ENCODE measurements at places on chromosomes 7 and 10.

DNA sequence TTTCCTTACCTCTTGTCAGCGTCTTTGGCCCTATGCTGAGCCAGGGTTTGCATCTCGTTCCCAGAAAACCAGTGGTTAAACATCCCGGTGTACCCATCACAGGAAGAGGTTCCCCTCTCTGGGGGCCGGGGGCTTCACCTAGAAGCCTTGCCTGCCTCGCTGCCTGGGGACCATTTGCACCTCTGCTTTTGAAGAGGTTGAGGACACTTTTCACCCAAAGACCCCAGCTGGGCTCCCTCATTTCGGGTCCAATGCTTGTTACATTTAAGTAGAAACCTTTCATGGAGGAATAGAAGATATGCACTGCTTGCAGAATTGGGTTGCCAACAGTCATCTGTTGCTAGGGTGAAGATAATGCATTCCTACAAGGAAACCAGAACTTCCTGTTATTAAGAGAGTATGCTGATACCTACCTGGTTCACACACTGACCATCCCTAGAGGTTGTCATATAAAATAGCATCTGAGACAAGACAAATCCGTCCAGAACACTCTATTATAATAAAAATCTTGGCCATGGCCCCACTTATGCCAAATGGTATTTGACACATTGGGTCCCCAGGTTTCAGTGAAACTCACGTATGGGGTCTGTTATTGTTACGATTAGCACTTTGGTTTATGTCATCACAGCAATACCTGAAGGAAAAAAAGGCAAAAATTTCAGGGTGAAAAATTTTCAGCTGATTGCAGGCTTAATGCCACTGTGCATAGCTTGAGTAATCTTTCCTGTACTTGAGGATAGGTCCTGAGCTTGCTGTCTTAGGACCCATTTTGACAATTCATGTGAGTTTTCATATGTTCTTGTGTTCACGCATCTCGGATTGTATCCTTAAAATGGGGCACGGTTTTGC lies 917 bp downstream of the ZNF365 start:
- no peak for DNase-seq

DNA sequence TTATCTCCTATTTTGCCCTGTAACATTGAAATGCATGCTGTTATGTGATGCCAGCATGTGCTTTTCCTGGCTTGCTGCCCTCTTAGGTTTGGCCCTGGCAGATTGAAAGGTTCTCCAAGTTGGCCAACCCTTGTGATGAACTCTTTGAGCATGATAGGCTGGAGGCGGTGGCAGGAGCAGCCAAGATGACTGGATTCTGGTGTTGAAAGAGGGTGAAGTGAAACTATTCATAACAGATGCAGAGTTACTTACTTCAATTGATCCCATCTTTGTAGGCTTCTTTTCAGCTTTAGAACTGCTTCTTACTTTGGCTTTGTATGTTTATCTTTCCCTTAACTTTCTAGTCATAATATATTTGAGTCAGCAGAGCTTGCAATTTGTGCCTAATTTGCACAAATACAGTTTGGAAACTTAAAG lies 57.6 kb downstream of the BICC1 start:
- DNase-seq, result no peak

DNA sequence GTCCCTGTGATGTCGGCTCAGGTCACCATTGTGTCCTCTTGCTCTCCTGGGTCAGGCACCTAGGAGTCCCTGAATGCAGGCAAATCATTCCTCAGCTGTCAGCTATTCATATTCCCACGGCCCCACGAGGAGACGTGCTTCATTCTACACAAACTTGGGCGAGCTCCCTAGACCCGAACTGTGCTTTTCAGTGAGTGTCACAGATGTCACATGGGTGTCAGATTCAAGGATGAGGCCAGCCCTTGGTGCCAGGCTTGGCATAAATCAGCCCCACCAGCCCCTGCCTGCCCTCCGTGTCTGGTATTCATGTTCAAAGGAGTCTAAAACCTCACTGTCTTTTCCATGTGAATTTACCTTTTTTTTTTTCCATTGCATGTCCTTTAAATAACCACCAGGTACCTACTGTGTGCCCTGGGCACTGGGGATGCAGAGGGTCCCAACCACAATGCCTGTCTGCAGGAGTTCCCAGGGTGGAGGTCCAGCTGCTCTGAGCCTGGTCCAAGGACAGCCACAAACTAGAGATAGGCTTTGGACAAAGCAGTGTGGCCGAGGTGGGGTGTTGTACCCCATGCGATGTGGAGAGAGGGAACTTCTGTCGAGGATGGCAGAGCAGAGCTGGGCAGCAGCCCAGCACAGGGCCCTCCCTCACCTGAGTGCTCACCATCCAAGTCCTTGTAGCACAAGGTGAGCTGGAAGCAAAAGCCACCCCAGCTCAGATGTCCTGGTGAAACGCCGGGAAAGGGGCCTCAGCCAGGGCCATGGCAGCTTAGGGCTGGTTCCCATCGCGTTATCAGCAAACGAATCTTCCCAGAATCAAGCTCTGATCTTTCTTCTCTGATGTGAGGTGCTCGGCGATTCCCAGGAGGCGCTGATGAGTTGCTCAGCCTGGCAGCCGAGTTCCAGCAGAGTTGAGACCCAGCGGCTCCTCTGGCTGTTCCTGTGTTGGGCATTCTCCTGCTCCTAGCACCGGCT lies 611.9 kb downstream of the PTPRN2 start:
- no peak for DNase-seq

GRCh38 chr10:478471-479245 lies 210.8 kb downstream of the DIP2C start:
- no peak for DNase-seq

GRCh38 chr10:118626953-118627352 lies 31.5 kb upstream of the PRLHR start:
- DNase-seq, result peak; percentile 2

DNA sequence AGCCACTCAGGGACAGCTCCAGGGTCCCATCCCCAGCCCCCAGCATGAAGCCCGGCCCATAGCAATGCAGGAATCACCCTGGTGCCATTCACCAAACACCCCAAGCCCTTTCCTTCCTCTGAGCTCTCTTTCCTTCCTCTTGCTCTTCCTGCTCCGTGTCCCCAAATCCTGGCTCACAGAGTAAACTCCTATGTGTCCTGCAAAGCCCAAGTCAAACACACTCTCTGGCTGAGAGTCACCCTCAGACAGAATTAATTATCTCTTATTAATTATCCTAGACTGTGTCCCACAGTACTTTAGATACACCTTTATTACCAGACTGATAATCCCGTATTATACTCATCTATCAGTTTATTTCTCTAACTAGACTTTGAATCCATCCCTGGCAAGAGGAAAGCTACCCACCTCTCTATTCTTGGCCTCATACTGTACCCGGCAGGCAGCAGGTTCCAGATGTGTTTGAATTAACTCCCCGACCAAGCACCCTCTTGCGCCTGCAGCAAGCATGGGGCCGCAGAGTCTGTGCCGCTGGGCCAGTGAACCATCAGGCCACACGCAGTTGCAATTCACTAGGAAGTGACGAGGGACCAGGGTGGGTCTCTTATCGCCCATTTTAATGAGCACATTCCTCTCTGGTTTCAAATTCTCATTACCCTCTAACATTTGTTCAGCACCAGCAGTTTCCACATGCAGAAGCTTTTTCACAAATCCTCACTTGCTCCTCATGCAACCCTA lies 86.7 kb downstream of the PRKAG2 start:
- no peak for DNase-seq

DNA sequence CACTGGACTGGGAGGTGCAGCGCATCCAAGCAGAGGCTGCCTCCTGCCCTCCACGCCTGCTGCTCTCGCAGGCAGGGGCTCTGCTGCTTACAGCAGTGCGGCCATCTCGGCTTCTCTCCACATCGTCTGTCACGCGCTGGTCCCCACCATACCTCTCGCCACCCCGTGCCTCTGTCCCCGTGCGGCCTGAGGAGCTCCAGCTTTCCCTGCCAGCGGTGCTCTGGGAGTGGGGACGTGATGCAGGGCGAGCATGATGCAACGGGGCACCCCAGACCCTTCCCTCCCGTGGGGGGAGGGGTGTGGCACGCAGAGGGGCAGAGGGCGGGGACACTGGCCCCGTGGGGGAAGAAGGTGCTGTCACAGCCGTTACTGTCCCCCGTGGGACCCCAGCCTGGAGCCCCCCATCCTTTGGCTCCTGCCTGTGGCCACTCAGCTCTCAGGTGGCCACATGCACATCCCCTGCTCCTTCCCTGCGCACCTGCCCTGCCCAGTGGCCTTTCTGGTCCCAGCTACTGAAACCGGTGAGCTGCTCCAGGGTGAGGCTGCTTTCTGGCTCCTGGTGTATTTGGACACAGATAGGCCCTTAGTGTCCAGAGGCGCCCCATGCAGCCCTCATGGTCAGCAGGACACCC lies 9.0 kb downstream of the GET4 start:
- no peak for DNase-seq

DNA sequence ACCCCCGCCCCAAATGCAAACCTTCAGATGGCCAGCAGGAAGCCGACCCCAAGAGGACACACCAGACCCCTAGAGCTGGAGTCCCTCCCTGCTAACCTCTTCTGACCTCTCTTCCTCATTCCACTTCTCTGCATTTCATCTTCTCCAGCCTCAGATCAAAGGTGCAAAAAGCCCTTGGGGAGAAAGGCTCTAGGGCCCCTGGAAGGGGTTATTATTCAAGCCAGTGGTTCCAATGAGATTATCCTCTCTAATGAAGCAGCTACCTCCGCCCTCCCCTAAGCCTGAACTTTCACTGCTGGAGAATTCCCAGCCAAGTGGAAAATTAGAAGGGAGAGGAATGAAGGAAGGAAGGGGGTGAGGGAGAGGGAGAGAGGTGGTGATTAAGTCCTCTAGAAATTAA lies 343.9 kb downstream of the PLXNA4 start:
- no peak for DNase-seq

DNA sequence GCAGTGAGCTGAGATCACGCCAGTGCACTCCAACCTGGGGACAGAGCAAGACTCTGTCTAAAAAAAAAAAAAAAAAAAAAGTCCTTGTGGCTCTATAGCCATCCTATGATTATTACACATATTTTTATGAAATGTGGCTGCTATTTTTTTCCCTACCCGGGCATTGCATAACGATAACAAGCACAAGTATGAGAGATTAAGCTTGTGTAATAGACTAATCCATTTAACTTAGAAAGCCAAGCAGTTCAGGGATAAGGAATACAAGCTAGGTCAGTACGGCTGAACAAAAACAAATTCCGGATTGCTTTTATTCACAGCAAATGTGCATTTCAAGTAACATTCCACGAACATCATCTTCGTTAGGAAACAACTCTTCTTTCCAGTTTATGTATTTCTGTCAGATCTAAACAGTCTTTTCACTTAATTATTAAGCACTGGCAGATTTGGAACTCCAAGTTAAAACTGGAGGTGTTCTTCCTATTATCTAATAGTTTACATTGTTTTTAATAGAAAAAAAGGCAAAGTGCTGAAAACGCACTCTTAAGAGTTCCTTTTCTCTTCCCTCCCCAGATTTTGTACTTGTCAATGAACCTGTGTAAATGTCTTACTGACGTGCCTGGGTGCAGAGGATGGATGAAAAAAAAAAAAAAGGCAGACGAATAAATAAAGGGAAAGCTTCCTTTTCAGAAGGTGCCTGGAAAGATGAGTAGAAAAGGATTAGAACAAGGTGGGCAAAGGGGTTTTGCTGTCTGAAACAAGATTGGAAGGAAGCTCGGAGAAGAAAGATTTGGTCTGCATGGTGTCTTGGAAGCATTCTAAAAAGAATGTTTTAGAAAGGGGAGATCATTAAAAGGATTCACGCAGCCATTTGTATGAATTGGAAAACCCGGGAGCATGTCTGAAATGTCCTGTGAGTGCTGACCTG lies 81.1 kb downstream of the PRTFDC1 start:
- DNase-seq, result no peak

DNA sequence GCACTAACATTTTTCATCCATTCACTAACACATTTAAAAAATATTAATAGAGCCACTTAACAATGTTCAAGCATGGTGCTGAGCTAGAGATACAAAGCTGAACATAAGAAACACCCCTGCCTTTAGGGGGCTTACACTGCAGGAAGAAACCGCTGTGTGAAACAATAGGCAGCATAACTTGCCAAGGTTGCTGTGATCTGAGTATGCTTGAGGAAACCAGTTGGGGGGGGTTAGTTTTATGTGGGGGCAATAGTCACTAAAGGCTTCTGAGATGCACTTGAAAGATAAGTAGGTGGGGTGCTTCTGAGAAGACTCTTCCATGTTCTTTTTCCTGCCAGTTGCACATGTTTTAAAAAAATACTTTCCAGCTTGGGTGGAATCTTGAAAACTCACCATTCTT lies 2.8 kb downstream of the RBM17 start:
- DNase-seq, result peak; percentile 53

- DNase-seq, result peak; percentile 54
Measured at GRCh38 chr10:12847361-12847975, 154.0 kb downstream of the CCDC3 start.

DNA sequence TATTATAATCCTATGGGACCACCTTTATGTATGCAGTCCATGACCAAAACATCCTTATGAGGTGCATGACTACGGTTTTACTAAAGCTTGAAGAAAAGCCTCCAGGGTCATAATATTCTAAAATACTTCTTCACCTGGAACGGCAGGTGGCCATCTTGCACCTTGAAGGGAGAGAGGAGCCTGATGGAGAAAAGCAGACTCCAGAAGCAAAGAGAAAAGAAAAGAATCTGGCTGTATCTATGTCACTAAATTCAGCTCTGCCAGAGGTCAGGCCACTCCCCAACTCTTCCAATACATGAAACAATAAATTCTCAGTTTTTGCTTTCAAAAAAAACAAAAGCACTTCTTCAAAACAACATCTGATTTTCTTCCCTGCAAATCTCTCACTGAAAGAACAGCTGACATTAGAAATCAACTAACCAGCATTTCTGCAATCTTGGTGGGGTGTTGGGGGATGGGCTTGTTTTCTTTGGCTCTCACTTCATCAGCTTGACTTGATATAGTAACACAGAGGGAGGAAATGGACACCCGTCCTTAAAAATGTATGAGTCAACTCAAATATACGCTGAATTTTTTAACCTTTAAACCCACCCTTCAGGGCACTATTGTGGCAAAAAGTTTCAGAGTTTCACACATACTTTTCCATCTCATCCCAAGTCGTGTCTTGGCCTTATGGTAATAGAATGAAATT lies 21.7 kb downstream of the HIBADH start:
- DNase-seq, result no peak

- DNase-seq, result no peak
Measured at GRCh38 chr7:133781486-133782090, 345.6 kb upstream of the LRGUK start.
